Colonic mucosa (tissue), 4 donors: ENCODE measurements at places on chromosomes 2 and 18. TPM values are rescaled to one million over a fixed set of nuclear protein-coding genes. Genes with fewer than 3 reads are reported as not detected.

CTAGE1 gene
- total RNA-seq = not detected

GRCh38 chr2:241309684-241310117, 5.8 kb downstream of the HDLBP start:
- DNase-seq = no peak
- no peak overlapping the region for H3K4me3 ChIP-seq
- H3K27ac ChIP-seq = no peak overlapping the region
- H3K27me3 ChIP-seq = no peaks in the 10 kb centered on the region

DNA sequence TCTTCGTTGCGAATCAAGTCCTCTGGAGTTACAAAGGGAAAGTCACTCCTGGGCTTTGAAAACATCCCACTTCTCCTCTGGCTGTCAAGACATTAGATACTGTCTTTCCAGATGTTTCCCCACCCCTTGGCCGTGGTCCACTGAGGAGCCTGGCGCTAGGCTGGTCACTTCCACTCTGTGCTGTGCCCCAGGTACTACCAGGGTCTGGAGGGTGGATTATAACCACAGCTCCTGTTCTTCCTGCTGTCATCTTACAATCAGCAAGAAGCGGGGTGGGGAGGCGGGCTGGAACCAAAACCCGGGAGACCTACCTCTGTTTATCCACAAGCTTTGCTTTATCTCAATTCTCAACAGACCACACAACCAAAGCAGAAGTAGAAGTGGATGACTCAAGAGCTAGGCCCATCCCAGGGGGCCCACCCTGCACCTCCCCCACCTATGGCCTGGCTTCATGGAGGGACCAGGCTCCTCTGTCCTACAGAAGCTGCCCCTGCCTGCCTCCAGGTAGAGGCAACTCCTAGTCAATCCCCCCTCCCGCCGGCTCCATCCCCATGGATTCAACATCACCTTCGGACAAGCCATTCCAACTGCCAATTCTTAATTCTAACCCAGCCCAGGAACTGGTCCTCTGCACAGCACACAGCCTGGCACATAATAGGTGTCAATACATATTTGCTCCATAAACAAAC, 17.8 kb downstream of the SMAD7 start:
- no peak for DNase-seq
- no peaks in the 10 kb centered on the region for H3K27me3 ChIP-seq
- no peaks in the 10 kb centered on the region for H3K36me3 ChIP-seq
- H3K4me1 ChIP-seq = peaks cover 60% of the 10 kb centered on the region

- no peaks in the 10 kb centered on the region for H3K27me3 ChIP-seq
- DNase-seq = peak; percentile 6
- H3K4me1 ChIP-seq = no peaks in the 10 kb centered on the region
- H3K27ac ChIP-seq = no peak overlapping the region
- no peaks in the 10 kb centered on the region for H3K36me3 ChIP-seq
Observed at GRCh38 chr2:128793404-128793803, 474.7 kb upstream of the HS6ST1 start.

DNA sequence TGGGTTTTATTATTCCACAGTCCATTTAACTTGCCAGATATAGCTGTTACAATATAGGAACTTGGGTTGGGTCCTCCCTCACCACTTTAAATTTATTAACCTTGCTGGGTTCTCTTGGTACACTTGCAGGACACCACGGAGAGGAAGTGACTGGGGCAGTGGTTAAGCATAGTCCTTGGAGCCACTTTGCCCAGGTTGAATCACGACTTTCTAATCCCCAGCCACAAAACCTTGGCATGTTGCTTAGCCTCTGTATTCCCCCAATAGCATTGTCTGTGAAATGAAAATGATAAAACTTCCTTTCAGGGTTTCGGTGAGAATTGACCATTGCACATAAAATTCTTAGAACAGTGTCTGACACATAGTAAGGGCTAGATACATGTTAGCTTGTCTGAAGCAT, 221.2 kb downstream of the IRS1 start:
- no peaks in the 10 kb centered on the region for H3K27me3 ChIP-seq
- H3K27ac ChIP-seq = no peak overlapping the region
- no peak overlapping the region for H3K4me3 ChIP-seq
- H3K36me3 ChIP-seq = no peaks in the 10 kb centered on the region
- no peaks in the 10 kb centered on the region for H3K4me1 ChIP-seq
- no peak for DNase-seq

GRCh38 chr2:9556121-9556743, 602 bp upstream of the ADAM17 start:
- H3K4me1 ChIP-seq = peaks cover 5% of the 10 kb centered on the region
- DNase-seq = no peak
- no peaks in the 10 kb centered on the region for H3K36me3 ChIP-seq
- H3K4me3 ChIP-seq = peak overlapping the region; percentile 84
- H3K27me3 ChIP-seq = no peaks in the 10 kb centered on the region

- H3K36me3 ChIP-seq = no peaks in the 10 kb centered on the region
- no peak overlapping the region for H3K4me3 ChIP-seq
- H3K27ac ChIP-seq = no peak overlapping the region
- no peaks in the 10 kb centered on the region for H3K4me1 ChIP-seq
Observed at GRCh38 chr2:174176898-174177297, 71.4 kb downstream of the OLA1 start.

GRCh38 chr18:49025767-49026500, 75.2 kb upstream of the SMAD7 start:
- no peaks in the 10 kb centered on the region for H3K4me1 ChIP-seq
- no peak overlapping the region for H3K27ac ChIP-seq
- no peak overlapping the region for H3K4me3 ChIP-seq
- H3K27me3 ChIP-seq = no peaks in the 10 kb centered on the region

DNA sequence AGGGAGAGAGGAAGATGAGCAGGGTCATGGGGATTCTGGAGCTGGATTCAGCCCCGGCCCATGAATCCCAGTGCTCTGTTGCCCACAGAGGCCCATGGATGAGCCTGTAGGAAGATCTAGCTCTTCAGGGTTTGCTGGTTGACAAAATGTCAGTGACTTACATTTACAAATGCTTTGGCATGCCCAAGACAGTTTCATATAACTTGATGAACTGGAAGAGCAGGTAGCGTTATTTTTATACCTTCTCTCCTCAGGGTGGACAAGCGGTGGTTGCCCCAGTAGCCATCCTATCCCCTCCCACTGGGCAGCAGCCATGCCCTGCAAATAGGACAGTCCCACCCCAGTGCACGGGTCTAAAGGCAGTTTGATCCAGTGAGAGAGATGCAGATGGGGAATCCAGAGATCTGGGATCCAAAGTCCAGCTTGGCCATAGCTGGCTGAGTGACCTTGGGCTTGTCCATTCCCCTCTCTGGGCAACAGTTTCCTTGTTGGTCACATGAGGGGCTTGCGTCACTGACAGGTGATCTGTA, 21.5 kb upstream of the KCNK3 start:
- no peaks in the 10 kb centered on the region for H3K4me1 ChIP-seq
- H3K36me3 ChIP-seq = no peaks in the 10 kb centered on the region
- H3K4me3 ChIP-seq = no peak overlapping the region

DNA sequence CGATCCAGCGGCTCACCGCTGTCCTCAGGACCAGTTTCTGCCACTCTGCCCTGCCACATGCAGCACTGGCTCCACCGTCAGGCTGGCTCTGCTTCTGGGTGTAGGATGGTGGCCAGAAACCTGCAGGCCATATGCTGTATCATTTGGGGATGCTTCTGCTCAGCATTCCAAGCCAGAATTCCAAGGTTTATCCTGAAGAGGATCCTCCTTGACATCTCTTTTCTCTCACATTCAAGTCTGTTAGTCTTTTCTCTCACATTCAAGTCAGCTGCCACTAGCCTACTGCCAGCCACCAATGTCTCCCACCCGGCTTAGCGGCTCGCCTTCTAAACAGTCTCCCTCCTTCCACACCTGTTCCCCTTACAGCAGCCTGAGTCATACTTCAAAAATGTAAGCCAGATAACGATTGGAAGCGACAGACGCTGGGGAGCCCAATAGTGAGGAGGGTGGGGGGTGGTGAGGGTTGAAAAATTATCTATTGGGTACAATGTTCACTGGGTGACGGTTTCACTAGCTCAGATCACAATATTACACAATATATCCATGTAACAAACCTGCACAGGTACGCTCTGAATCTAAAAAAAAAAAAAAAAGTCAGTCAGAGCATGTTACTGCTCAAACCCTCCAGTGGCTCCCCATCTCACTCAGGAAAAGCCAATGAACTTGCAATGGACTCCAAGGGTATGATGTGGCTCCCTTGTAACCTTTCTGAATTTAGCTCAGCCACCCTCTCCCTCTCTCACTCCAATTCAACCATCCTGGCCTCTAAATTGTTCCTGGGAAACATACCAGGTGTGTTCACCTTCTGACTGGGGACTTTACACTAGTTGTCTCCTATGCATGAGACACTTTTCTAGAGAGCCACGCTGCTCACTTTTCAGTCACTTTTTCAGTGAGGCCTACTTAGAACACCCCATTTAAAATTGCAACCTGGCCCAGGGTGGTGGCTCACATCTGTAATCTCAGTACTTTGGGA, 38.8 kb upstream of the SP3 start:
- DNase-seq = no peak
- H3K36me3 ChIP-seq = no peaks in the 10 kb centered on the region
- H3K4me1 ChIP-seq = no peaks in the 10 kb centered on the region

POMC gene
- total RNA-seq = 0.53 TPM

FAM124B gene
- total RNA-seq = 0.37 TPM

GAL3ST2 gene
- 70.2 TPM for total RNA-seq

GRCh38 chr2:172293952-172294351, 133.4 kb upstream of the ITGA6 start:
- H3K4me1 ChIP-seq = peaks cover 7% of the 10 kb centered on the region
- no peaks in the 10 kb centered on the region for H3K27me3 ChIP-seq
- no peak overlapping the region for H3K27ac ChIP-seq
- peak; percentile 86 for DNase-seq
- no peaks in the 10 kb centered on the region for H3K36me3 ChIP-seq
- no peak overlapping the region for H3K4me3 ChIP-seq

GRCh38 chr2:202033317-202034248, at the start of gene FZD7:
Gene FZD7 (plus strand): TSS chr2:202033855. CDS start chr2:202034648, 793 bp downstream.
- H3K36me3 ChIP-seq = no peaks in the 10 kb centered on the region
- peak within 1 kb of the TSS; percentile 82 for H3K27ac ChIP-seq
- DNase-seq = peak; percentile 94

- no peaks in the 10 kb centered on the region for H3K36me3 ChIP-seq
- DNase-seq = no peak
- H3K27ac ChIP-seq = no peak overlapping the region
- no peaks in the 10 kb centered on the region for H3K4me1 ChIP-seq
Observed at GRCh38 chr18:70181725-70182124, 23.8 kb downstream of the RTTN start.

GRCh38 chr18:77129150-77129551, 3.4 kb downstream of the MBP start:
- peaks cover 12% of the 10 kb centered on the region for H3K4me1 ChIP-seq
- no peaks in the 10 kb centered on the region for H3K36me3 ChIP-seq
- no peak overlapping the region for H3K4me3 ChIP-seq
- DNase-seq = no peak
- peak overlapping the region; percentile 74 for H3K27ac ChIP-seq

GRCh38 chr18:4658804-4659203, 203.7 kb upstream of the DLGAP1 start:
- no peak for DNase-seq
- no peak overlapping the region for H3K4me3 ChIP-seq
- no peak overlapping the region for H3K27ac ChIP-seq
- H3K4me1 ChIP-seq = no peaks in the 10 kb centered on the region
- H3K27me3 ChIP-seq = no peaks in the 10 kb centered on the region

GRCh38 chr2:166148500-166149400, 20.9 kb upstream of the SCN1A start:
- H3K27ac ChIP-seq = no peak overlapping the region
- no peak for DNase-seq
- no peaks in the 10 kb centered on the region for H3K4me1 ChIP-seq
- no peaks in the 10 kb centered on the region for H3K27me3 ChIP-seq

KYNU gene
- 0.64 TPM for total RNA-seq

- no peaks in the 10 kb centered on the region for H3K27me3 ChIP-seq
- peak; percentile 9 for DNase-seq
- H3K4me3 ChIP-seq = no peak overlapping the region
Observed at GRCh38 chr2:239688840-239689239, 288.0 kb upstream of the HDAC4 start.

- no peaks in the 10 kb centered on the region for H3K4me1 ChIP-seq
- H3K4me3 ChIP-seq = peak overlapping the region; percentile 52
- H3K27me3 ChIP-seq = peaks cover 20% of the 10 kb centered on the region
- DNase-seq = no peak
Observed at GRCh38 chr2:206275312-206276055, 1.0 kb downstream of the ZDBF2 start.

DNA sequence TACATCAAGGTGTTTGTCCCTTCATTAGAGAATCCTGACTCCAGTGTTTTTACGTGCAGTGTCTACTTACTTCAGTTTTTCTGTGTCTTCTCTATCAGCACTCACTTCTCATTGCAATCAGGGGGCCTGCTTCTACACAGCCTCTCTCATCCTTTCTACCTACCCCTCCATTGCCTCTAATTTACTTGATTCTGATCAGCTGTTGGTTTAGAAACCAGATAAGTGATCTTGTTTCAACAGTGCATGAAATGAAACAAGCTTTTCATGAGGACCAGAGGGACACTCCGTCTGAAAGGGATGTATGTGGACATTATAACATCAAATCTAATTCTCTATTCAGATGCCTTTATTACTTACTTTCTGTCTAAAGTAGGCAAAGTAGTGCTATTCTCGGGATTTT, 136.9 kb downstream of the PRKCE start:
- H3K4me1 ChIP-seq = no peaks in the 10 kb centered on the region
- H3K27me3 ChIP-seq = no peaks in the 10 kb centered on the region
- no peak overlapping the region for H3K4me3 ChIP-seq
- H3K27ac ChIP-seq = no peak overlapping the region
- H3K36me3 ChIP-seq = no peaks in the 10 kb centered on the region

PJVK gene
- 0.96 TPM for total RNA-seq

MOGAT1 gene
- total RNA-seq = not detected

GRCh38 chr2:78839259-78839658, 186.2 kb upstream of the REG3G start:
- DNase-seq = no peak
- H3K36me3 ChIP-seq = no peaks in the 10 kb centered on the region
- H3K27me3 ChIP-seq = no peaks in the 10 kb centered on the region

DNA sequence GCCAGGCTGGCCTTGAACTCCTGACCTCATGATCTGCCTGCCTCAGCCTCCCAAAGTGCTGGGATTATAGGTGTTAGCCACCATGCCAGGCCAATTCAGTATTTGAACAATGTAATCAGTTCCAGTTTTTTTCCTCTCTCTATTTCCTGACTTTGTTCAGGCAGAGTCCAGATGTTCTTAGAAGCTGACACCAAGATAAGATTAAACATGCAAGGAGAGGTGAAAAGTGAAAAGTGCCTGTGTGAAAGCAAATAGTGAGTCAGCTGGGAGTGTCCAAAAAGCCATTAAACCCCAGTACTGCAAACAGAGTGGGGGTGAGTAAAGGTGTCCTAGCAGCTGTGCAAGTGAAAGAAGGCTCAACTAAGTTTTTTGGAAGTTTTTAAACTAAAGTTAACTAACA, 231.5 kb downstream of the PTH2R start:
- DNase-seq = peak; percentile 34
- H3K27ac ChIP-seq = no peak overlapping the region
- H3K27me3 ChIP-seq = no peaks in the 10 kb centered on the region
- H3K36me3 ChIP-seq = no peaks in the 10 kb centered on the region

GRCh38 chr2:12855508-12855907, 138.8 kb downstream of the TRIB2 start:
- no peaks in the 10 kb centered on the region for H3K27me3 ChIP-seq
- DNase-seq = no peak
- H3K36me3 ChIP-seq = no peaks in the 10 kb centered on the region
